ENCODE measurements at places on chromosomes 3 and 15.

DNA sequence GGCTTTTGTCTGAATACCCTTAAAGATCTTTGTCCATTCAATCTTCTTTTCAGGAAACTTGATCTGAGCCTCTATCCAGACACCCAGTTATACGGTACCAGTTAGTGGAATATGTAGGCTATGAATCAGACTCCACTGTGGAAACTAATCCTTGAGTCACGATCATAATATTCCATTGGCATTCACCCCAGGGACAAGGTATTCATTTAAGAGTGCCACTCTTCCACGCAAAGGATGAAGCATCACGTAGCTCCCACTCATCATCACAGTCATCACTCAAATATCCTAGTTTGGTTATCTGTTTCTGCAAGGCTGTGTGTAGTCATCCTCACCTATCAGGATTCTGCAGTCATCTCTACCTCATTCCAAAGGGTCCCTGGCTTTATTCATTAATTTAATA lies 85.6 kb downstream of the NEDD4 start:
- peak; percentile 8 for DNase-seq

DNA sequence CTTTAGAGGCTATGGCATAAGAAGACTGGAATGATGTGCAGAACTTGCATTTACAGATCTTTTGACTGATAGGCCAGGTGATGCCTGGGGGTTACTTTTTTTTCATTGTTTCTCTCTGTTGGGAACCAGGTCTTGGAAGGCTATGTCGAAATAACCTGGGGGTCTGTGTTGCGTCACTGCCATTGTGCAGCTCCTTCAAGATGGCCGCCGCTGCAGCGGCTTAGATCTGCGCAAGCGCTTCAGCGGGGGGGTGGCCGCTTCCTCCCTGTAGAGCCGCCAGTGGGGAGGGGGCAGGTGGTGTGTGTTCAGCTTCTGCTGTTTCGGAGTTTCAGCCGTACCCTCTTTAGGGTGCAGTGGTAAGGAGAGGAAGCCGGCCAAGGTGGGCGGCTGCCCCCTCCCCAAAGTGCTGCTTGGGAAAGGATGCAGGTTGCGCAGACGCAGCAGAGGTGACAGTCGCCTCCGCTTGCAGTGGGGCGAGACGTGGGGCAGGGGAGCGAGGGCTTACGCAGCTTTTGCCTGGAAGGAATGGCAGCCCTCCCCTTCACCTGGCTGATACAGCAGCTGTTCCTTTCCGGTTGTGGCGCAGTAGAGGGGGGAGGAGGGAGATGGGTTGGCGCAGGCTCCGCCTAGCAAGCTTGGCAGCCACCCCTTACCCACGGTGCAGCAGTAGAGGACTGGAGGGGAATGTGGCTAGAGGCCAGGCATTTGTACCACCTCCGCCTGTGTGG lies 1.5 kb downstream of the SNRPN start:
- DNase-seq: peak; percentile 86

DNA sequence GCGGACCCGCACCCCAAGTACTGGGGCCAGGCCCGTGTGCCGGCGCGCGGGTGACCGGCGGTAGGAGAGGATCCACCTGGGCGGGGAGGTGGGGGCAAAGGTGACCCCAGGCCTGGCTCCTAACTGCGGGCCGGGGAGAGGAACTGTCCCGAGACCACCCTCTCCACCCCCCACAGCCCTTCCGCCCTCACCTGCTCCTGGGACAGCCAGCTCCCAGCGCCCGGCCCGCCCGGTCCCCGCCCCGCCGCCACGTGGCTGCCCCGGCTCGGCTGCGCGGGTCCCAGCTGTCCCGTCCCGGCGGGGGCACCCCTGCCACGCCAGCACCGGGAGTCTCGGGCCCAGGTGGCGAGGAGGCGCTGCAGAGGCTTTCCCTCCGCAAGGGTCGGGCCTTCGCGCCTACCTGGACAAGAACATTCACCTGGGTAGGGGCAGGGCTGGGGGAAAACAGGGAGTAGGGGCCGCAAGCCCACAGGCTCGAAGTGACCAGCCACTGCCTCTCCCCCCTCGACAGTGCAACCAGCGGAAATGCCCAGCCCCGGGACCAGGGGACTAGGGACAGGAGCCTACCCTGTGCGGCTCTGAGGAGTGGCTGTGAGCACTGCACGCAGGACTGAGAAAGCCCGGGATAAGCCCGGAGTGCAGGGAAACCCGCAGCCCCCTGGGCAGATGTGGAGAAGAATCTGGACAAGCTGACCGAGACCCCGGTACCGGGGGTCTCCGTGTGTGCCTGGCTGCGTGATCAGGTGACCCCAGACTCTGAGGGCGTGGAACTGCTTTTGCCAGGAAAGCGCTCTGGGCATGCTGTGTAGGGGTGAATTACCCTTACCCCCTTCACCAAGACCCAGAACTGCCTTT lies at the start of gene SLC12A8:
TSS of gene SLC12A8 (minus strand) at position 240 of the 855 bp plus-strand sequence. CDS start 1,399 bp downstream, outside the sequence.
- DNase-seq: no peak

- DNase-seq: no peak
Measured at GRCh38 chr15:81224232-81224631, 27.6 kb downstream of the IL16 start.

DNA sequence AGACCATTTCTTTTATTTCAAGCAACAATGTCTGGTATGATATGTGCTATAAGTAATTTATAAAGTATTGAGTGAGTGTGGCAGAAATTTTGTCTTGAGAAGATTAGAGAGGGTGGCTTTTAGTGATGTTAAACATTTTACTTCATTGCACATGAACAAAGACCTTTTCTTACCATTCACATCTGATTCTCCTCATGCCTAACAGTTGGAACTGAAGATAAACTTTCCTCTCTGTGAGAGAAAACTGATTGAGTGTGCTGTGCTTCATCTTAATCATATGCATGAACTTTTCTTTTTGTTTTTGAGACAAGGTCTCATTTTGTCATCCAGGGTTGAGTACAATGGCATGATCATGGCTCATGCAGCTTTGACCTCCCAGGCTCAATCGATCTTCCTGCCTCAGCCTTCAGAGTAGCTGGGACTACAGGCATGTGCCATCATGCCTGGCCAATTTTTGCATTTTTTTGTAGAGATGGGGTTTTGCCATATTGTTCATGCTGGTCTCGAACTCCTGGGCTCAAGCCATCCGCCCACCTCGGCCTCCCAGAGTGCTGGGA lies 377.7 kb upstream of the GOLIM4 start:
- no peak for DNase-seq

GRCh38 chr3:57855281-57855680 lies 99.2 kb downstream of the SLMAP start:
- DNase-seq: no peak

All from adrenal gland (tissue), 19 donors.